ENCODE measurements at places on chromosomes 11 and 22. TPM values are rescaled to one million over a fixed set of nuclear protein-coding genes. Genes with fewer than 3 reads are reported as not detected.

The CCDC90B gene
- total RNA-seq: 29.5 TPM

- DNase-seq: no peak
- H3K4me3 ChIP-seq: no peak overlapping the region
These were observed 2.9 kb downstream of the YPEL4 start for GRCh38 chr11:57646799-57647303.

The APOA5 gene
- not detected for total RNA-seq

The TRIOBP gene
- total RNA-seq: 18.8 TPM

DNA sequence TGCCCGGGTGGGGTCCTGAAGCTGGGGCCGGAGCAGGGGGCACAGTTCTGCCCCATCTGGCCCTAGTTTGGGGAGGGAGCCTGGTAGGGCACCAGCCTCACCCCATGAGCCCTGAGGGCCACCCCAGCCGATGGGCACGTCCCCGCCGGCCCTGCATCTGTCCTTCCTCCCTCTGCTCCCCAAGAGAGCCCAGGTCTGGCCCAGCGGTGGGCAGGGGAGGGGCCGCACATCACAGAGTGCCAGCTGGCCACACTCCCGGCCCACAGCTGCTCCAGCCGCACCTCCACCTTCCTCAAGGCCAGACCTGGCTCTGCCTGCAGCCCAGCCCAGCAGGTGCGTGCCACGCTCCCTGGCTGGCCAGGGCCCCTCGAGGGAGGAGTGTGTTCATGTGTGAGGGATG lies 21.6 kb downstream of the BRSK2 start:
- DNase-seq: no peak
- H3K4me1 ChIP-seq: no peaks in the 10 kb centered on the region
- H3K4me3 ChIP-seq: no peak overlapping the region
- H3K27ac ChIP-seq: no peak overlapping the region
- H3K27me3 ChIP-seq: no peaks in the 10 kb centered on the region

GRCh38 chr22:23282516-23282915 lies 102.2 kb downstream of the BCR start:
- peaks cover 6% of the 10 kb centered on the region for H3K36me3 ChIP-seq
- no peak overlapping the region for H3K4me3 ChIP-seq
- H3K27ac ChIP-seq: no peak overlapping the region
- no peaks in the 10 kb centered on the region for H3K27me3 ChIP-seq
- peaks cover 20% of the 10 kb centered on the region for H3K4me1 ChIP-seq
- DNase-seq: no peak

DNA sequence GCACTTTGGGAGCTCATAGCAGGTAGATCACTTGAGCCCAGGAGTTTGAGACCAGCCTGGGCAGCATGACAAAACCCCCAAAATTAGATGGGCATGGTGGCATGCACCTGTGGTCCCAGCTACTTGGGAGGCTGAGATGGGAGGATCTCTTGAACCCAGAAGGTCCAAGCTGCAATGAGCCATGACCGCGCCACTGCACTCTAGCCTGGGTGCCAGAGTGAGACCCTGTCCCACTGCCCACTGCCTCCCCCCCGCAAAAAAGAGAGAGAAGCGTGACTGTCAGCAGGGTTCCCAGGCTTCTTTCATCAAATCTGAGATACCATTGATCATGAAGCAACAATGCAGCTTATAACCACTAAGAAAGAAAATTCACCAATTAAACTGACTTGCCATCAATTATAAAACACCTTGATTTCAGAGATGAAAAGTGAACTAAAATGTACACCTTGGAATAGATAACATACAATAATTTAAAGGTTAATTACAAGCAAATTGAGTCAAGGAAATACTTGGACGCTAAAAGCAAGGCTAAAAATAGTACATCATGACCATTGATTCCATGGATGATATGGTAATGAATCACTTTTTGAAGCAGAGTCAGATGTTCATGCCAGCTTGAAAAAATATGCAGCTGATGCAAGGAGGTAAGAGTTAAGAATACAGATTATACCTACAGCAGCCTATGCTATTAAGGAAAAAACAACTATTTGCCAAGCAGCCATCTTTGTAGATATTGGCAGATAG lies 90.8 kb upstream of the ALKBH3 start:
- H3K36me3 ChIP-seq: peaks cover 11% of the 10 kb centered on the region
- DNase-seq: no peak
- no peaks in the 10 kb centered on the region for H3K27me3 ChIP-seq

The GUCD1 gene
- total RNA-seq: 95.8 TPM

- H3K36me3 ChIP-seq: no peaks in the 10 kb centered on the region
- H3K4me1 ChIP-seq: no peaks in the 10 kb centered on the region
- H3K27me3 ChIP-seq: no peaks in the 10 kb centered on the region
- no peak overlapping the region for H3K27ac ChIP-seq
- DNase-seq: no peak
- H3K4me3 ChIP-seq: no peak overlapping the region
These were observed 9.1 kb downstream of the CDC42EP2 start for GRCh38 chr11:65323813-65324212.

The OR51I1 gene
- not detected for total RNA-seq

The RFPL1 gene
- not detected for total RNA-seq

- H3K4me3 ChIP-seq: no peak overlapping the region
- no peak overlapping the region for H3K27ac ChIP-seq
- H3K4me1 ChIP-seq: peaks cover 6% of the 10 kb centered on the region
- peaks cover 42% of the 10 kb centered on the region for H3K27me3 ChIP-seq
- peak; percentile 2 for DNase-seq
- H3K36me3 ChIP-seq: no peaks in the 10 kb centered on the region
These were observed 13.1 kb downstream of the USP2 start for GRCh38 chr11:119368121-119369034.

DNA sequence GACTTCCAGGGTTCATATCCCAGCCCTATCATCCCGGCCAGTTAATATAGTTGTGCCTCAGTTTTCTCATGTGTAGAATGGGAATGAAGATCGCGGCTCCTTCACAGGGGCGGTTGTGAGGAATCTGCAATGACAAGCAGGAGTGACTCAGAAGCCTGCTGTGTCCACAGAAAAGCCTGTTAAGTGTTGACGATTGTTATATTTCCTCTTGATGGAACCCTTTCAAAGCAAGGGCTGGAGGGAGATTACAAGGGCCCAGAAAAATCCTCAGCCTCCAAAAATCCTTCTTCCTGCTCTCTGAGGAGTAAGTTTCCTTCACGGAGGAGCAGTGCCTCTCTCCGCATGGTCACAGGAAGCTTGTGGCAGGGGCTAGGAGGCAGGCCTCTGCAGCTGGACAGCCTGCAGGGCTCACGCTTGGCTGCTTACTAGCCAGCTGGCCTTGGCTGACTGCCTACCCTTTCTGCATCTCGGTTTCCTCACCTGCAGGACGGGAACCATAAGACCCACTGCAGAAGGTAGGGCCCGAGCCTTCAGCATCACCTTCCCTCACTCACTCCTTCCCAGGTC lies 63.4 kb downstream of the CACNG2 start:
- no peak for DNase-seq
- H3K27me3 ChIP-seq: peaks cover 42% of the 10 kb centered on the region
- H3K36me3 ChIP-seq: no peaks in the 10 kb centered on the region
- H3K4me1 ChIP-seq: no peaks in the 10 kb centered on the region

The RFPL3 gene
- not detected for total RNA-seq

DNA sequence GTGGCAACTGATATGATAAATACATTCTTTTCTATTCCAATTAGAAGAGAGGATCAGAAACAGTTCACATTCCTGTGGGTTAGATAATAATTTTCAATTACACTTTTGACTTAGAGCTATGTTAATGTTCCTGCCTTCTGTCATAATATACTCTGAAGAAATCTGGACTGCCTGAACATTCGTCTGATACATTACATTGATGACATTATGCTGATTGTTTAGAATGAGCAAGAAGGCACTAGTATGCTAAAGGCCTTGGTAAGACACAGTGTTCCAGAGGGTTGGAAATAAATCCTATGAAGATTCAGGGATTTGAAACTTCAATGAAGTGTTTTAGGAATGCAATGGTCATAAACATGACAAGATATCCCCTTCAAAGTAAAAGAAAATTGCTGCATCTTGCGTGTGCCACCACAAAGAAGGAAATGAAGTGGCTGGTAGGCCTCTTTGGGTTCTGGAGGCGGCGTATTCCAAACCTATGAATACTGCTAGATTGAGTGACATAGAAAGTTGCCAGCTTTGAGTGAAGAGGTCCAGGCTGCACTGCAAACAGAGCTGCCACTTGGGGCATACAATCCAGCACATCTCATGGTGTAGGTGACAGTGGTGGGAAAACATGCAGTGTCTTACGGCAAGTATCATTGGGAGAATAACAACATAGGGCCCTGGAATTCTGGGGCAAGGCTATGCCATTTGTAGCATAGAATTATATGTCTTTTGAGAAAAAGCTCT lies 21.2 kb upstream of the PDE3B start:
- H3K4me1 ChIP-seq: peaks cover 68% of the 10 kb centered on the region
- H3K4me3 ChIP-seq: no peak overlapping the region
- no peak overlapping the region for H3K27ac ChIP-seq
- DNase-seq: no peak

- peaks cover 27% of the 10 kb centered on the region for H3K4me1 ChIP-seq
- peaks cover 4% of the 10 kb centered on the region for H3K36me3 ChIP-seq
- H3K4me3 ChIP-seq: peak overlapping the region; percentile 89
- H3K27me3 ChIP-seq: no peaks in the 10 kb centered on the region
- no peak for DNase-seq
These were observed 35.2 kb upstream of the CREB3L1 start for GRCh38 chr11:46242041-46242951.

- DNase-seq: no peak
- no peaks in the 10 kb centered on the region for H3K27me3 ChIP-seq
- no peak overlapping the region for H3K4me3 ChIP-seq
- H3K27ac ChIP-seq: no peak overlapping the region
These were observed 9.6 kb downstream of the SSTR3 start for GRCh38 chr22:37202716-37203115.

- no peaks in the 10 kb centered on the region for H3K27me3 ChIP-seq
- peaks cover 14% of the 10 kb centered on the region for H3K36me3 ChIP-seq
- peaks cover 38% of the 10 kb centered on the region for H3K4me1 ChIP-seq
- DNase-seq: no peak
- peak overlapping the region; percentile 77 for H3K27ac ChIP-seq
These were observed 935 bp downstream of the LAMTOR1 start for GRCh38 chr11:72102162-72102561.

GRCh38 chr11:77999446-78000030 lies 5.1 kb upstream of the INTS4 start:
- H3K4me1 ChIP-seq: peaks cover 7% of the 10 kb centered on the region
- H3K36me3 ChIP-seq: no peaks in the 10 kb centered on the region
- no peak for DNase-seq
- H3K27me3 ChIP-seq: no peaks in the 10 kb centered on the region
- no peak overlapping the region for H3K4me3 ChIP-seq

GRCh38 chr22:35804421-35804820 lies 86.7 kb downstream of the APOL5 start:
- no peaks in the 10 kb centered on the region for H3K4me1 ChIP-seq
- no peak overlapping the region for H3K27ac ChIP-seq
- H3K4me3 ChIP-seq: no peak overlapping the region
- no peaks in the 10 kb centered on the region for H3K27me3 ChIP-seq

The LRRC56 gene
- total RNA-seq: 1.0 TPM

DNA sequence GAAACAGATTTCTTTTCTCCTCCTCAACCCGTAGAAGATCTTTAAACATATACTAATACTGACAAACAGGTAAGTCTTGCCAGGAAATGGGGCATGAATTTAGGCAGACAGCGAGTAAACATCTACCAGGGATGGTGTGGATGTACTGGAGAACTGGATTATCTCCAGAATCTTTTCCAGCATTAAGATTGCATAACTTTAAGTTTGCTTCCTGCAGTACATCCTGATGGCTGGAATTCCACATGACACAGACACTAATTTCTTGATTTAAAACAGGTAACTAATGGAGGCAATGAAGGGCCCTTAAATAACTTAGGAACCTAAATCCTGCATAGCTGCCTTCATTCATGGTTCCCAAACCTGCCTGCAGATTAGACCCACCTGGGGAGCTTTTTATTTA lies 40.7 kb downstream of the JHY start:
- H3K4me1 ChIP-seq: no peaks in the 10 kb centered on the region
- H3K4me3 ChIP-seq: no peak overlapping the region
- no peaks in the 10 kb centered on the region for H3K27me3 ChIP-seq
- no peak overlapping the region for H3K27ac ChIP-seq

- H3K4me3 ChIP-seq: no peak overlapping the region
- no peaks in the 10 kb centered on the region for H3K27me3 ChIP-seq
These were observed 160.1 kb downstream of the OR4C45 start for GRCh38 chr11:50192743-50193142.

The PGA5 gene
- not detected for total RNA-seq

DNA sequence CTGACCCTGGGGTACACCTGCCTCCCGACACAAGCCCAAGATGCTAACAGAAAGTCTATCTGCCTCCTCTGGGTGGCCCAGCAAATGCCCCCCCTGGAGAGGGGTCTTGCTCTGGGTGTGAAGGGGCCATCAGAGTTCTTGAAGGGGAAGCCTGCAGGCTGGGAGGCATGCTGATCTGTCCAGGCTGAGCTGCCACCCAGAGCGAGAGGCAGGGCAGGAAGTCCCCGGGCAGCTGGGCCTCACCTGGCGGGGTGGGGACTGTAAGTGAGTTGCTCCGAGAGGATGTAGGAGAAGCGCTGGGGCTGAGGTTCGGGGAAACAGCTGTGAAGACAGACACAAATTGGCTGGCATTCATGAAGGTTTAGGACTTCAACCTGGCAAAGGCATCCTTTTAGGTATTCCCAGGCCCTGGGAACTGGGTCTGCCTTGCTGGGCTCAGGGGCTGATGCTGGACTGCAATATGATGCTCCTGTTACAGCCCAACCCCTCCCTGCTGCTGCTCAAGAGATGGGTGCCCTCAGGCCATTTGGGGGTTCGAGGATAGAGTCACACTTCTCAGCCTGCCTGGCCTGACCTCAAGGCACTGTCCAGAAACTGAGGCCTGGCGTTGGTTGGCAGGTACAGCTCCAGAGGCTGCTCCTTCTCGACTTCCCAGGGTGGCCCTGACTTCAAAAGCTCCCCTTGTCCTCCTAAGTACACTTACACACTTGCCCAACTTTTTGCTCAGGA lies 60.2 kb upstream of the LYVE1 start:
- peaks cover 13% of the 10 kb centered on the region for H3K4me1 ChIP-seq
- DNase-seq: peak; percentile 62
- no peak overlapping the region for H3K4me3 ChIP-seq
- H3K27me3 ChIP-seq: no peaks in the 10 kb centered on the region
- H3K27ac ChIP-seq: no peak overlapping the region
- H3K36me3 ChIP-seq: no peaks in the 10 kb centered on the region

The UBQLN3 gene
- total RNA-seq: not detected

DNA sequence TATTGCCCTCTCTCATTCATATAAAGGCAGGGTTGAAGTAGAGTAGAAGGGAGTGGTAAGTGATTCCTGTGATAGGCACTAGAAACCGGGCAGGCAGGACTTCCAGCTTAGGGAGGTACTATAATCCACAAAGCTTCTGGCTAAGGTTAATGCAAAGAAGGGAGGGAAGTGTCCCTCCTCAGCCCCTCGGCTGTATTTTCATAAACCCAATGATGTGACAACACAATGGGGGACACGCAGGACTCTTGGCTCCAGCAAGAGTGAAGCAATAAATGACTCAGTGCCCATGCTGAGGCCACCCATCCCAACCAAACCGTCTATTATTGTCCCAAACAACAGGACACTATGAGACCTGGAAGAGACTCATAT lies 90.7 kb downstream of the ETS1 start:
- H3K36me3 ChIP-seq: peaks cover 73% of the 10 kb centered on the region
- no peaks in the 10 kb centered on the region for H3K27me3 ChIP-seq
- peaks cover 95% of the 10 kb centered on the region for H3K4me1 ChIP-seq
- peak overlapping the region; percentile 100 for H3K27ac ChIP-seq
- peak overlapping the region; percentile 58 for H3K4me3 ChIP-seq
- DNase-seq: no peak

The GRIK4 gene
- total RNA-seq: not detected

GRCh38 chr11:35980686-35981390 lies 37.0 kb downstream of the LDLRAD3 start:
- DNase-seq: no peak
- H3K27ac ChIP-seq: no peak overlapping the region
- H3K4me3 ChIP-seq: no peak overlapping the region
- H3K27me3 ChIP-seq: peaks cover 2% of the 10 kb centered on the region
- H3K4me1 ChIP-seq: no peaks in the 10 kb centered on the region

Measured in activated naive CD4-positive, alpha-beta T cell treated with anti-CD3 and anti-CD28 coated beads for 36 hours (primary cell).